8988T (cell line): ENCODE measurements at places on chromosomes 3 and 15.

DNA sequence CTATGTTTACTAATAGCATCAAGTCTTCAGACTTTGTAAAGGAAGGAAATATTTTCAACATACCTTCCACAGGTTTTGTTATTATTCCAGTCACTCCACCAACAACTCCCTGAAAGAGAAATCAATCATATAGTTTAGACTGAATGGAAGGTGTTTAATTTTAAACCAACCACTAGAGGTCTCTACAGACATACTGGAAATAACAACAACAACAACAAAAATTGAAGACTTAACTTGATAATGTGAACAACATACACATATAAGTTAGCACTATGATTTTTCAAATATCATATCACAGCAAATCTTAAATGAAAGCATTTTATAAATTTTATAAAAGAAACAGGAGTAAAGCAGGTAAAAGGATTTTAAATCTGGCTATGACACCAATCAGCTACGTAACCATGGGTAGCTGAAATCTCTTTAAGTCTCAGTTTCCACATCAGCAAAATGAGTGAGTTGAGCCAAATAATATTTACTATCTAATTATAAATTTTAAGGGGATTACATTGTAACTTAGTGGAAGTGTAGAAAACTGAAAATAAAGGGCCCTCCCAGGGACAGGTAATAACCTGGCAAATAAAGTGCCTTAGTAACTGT is 188.2 kb downstream of the VPS13C start:
- peak; percentile 5 for DNase-seq

- no peak for DNase-seq
Measured at GRCh38 chr3:157785102-157785826, 282.0 kb upstream of the VEPH1 start.

DNA sequence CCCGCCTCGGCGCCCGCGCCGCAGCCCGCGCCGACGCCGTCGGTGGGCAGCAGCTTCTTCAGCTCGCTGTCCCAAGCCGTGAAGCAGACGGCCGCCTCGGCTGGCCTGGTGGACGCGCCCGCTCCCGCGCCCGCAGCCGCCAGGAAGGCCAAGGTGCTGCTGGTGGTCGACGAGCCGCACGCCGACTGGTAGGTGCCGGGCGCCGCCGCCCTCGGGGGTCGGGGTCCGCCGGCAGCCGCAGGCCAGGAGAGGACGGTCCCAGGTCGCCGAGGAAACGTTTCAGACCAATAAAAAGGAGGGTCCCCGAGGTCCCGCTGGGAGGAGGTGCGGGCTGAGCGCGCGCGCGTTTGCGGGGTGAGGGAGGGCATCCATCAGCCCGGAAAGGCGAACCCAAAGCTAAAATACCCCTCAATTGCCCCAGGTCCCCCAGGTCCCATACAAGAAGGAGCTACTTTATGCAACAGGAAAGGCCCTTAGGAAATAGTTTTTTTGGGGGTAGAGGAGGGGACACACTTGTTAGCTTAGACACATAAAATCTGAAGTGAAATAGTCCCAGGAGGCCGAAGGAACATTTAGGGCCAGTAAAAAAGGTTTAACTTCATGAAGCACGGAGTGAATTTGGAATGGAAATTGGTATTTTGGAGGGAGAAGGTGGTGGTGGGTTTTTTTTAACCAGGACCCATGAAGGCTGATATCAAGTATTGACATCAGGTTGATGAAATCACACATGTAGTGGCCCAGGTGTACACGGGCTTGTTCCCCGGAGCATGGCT is 739 bp downstream of the SYN2 start:
- peak; percentile 50 for DNase-seq

DNA sequence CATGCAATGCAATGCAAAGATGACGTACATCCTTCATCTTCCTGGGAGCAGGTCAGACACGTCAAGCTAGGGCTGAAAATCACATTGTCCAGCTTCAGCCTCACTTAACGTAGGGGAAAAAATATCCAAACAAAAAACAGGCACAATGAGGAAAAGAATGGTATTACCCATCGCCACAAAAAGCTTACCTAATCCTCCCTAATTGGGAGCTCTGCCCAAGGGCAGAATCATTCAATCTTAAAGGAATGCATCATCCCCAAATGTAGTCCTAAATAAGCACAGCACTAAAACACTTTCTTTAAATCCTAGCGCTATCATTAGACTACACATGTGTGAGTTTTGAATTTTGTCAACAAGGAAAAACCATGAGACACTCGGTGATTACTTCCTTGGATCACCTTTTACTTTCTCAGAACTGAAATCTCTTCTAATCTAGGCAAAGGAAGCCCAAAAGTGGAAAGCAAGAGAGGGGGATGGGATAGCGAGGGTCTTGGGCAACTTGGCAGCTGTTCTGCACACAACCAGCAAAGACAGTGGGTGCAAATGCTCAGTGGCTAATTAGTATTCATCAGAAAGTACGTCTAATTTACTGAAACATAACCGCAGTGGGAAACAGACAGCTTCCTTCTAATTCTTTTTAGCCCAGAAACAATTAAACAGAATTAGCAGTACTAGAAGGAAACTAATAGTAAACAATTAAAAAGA is 87.4 kb downstream of the ADAMTS9 start:
- no peak for DNase-seq

DNA sequence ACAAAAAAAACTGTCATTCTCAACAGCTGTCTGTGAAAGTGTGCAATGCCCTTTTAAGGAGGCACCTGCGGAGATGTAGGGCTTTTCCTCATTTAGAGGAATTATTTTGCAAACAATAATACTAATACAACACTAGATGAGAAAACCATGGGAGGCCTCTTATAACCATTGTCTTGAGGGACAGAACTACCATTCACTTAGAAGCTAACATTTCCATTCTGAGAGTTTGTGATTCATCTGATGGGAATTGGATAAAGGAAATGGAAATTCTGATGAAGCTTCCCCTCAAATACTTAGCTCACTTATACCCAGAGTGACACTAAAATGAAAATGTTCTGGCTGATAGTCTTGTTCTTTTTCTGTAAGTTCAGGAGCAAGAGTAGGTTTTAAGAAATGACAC is 147.7 kb downstream of the CADPS start:
- DNase-seq: no peak

DNA sequence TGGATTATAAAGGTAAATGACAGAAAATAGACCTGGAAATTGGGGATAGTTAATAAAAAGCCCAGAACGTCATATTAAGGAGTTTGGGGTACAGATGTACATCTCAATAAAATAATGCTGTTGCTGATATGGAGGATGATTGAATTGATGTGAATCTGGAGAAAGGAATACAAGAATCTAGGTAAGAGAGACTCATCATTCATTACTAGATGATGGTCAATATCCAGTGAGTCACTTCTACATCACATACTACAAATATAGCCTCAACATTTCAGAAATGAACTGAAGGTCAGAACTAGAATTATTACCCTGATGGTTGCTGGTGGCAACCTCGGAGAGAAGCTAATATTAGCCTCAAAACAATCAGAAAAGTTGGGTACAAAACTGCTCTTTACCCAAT is 37.6 kb upstream of the P3H2 start:
- DNase-seq: no peak

DNA sequence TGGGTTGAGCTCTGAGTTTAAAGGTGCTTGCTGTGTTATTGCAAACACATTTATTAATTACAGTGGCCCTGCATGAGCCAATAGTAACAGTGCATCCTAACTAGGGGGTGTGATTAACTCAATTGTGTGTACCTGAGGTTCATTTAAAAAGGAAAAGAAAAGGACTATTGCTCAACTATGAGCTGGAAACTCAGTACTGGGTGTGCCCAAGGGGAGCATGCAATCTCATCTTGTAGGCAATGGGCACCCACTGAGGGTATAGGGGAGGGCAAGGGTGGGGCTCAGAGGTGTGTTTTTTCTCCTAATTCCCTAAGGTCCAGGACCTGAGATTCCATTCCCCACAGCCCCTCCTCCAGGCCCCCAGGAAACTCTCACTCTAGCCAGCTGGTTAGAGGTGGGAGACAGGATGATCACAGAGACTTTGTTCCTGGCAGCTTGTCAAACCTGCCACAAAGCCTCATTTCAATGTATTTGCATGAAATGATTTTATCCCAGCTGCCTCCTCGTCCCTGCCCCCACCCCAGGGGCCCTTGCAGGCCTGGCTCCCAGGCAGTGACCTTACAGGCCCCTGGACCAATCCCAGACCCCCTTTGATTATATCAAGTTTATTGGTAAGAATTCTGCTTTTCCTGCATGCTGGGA is 220.7 kb downstream of the TBC1D2B start:
- no peak for DNase-seq

DNA sequence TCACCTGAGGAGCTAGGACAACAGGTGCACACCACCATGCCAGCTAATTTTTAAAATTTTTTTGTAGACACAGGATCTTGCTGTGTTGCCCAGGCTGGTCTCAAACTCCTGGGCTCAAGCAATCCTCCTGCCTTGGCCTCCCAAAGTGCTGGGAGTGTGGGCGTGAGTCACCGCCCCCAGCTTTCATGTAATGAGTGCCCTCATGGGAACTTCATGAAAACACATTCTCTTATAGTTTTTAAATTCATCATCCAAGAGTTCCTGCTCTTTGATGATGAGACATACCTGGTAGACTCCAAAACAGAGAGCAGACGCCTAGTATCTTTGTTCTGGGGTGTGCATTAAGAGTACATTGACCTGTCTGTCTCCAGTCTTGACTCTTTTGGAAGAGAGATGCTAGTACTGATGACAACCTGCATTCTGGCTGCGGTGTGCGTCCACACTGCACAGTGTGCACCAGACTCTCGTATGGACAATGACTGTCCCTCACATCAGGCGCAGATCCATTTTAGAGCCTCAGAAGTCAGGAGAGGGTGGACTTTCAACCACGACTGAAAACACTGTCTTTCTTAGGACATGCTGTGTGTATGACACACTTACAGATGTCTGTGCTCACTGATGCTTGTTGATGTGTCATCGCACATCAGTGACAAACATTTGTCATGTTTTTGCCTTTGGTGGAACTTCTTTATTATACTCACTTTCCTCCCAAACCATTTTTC is 2.0 kb downstream of the NRROS start:
- no peak for DNase-seq

DNA sequence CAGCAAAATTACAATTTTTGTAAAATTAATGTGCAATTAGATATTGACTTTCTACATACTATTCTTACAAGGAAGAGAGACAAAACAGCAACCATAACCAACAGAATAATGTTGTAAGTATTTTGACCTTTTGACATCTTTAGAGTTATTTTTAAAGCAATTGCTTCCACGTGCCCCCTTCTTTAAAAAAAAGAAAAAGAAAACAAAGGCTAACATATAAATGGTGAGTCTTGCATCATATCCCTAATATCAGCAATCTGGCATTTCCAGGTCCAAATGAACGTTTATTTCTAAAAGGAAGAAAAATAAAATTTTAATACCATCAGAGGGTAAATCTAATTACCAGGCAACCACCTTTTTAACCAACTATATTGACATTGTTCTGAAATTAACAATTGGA is 19.3 kb upstream of the STRIT1 start:
- DNase-seq: no peak

DNA sequence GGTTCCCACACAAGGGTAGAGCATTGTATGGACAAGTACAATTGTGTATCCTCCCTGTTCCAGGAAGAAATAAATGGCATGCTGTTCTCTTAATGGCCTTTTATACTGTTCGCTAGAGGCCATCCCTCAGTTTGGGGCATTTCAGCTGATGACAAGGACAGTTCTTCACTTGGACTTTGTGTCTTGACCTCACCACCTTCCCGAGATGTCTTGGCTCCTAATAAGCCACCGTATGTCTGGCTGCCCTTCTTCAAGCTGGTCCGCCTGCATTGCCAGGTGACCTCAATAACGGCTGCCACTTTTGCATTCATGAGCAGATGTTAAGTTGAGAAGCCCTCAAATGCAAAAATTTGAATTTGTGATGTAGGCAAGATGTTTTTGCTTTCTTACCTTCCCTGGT is 24.1 kb downstream of the ZBTB38 start:
- no peak for DNase-seq

GRCh38 chr3:100662113-100662823 is 47.0 kb upstream of the TFG start:
- DNase-seq: no peak

DNA sequence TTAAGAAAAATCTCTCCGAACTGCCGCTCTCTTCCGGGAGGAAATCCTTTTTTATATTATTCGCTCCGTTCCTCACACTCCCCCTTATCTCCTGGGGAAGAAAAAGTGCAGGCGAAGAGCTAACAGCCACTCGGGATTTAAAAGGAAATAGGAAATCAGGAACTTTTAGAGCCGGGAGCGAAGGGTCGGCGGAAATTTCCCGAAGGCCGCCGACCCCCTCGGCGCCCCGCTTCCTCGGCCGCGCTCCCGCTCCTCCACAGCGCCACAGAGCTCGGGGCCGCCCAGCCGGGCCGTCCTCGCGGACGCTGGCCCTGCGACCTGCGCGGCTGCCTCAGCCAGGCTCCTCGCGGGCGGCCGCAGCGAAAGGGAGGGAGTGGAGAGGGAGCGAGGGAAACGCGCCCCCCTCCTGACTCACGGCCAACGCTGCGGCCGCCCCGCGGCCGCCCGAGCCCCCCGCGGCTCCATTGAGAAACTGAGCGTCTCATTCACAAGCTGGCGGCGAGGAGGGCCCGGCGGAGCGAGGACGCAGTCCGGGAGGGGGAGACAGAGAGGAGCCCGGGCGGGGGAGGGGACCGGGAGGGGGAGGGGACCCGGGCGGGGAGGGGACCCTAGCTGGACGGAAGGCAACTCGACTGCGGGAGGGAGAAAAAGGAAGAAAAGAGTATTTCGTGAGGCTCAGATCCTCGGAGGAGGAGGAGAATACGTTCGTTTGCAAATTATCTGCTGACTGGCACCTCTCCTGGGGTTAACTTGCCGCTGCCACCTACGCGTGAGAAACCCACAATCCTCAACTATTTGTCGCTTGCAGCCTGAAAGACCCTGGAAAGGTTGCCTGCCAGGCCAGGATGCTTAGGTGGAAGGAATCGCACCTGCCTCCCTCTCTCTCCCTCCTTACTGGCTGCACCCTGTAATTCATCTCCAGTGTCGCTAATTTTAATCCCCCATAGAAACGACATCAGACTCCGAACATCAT is at the start of gene PTPN9:
Gene PTPN9 (minus strand): TSS at position 368 of the 973 bp plus-strand sequence. CDS start 539 bp downstream, outside the sequence.
- peak; percentile 46 for DNase-seq

DNA sequence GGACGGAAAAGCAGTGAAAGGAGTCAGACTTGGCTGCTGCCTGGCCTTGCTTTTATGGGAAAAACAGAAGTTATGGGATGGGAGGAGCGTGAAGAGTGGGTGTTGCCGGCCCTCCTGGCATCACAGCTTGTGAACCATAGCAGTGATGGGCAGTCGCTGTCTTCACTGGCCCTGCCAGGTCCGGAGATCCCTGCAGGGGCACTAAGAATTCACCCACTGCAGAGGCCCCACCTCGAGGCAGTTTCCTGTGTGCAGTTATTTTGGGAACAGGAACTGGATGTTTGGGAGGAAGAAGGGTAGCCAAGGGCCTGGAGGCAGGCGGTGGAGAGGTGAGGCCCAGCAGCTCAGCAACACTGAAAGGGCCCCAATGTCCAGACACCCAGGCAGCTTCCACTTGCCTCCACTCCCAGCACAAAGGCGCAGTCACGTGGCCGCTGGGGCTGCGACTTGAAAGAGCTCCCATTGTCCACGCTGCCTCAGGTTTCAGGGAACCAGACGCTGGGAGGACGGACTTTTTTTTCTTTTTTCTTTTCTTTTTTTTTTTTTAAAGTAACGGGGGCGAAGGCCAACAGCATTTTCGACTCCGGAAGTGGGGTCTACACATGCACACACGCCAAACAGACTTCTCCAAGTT is 255.6 kb downstream of the ZNF621 start:
- DNase-seq: no peak
